ENCODE measurements at places on chromosomes 4 and X. TPM values are rescaled to one million over a fixed set of nuclear protein-coding genes. Genes with fewer than 3 reads are reported as not detected.

Gene STOX2
- 40.6 TPM for total RNA-seq

Gene GLOD5
- total RNA-seq = not detected

Gene TNMD
- 36.9 TPM for total RNA-seq

Gene SLC26A1
- 0.49 TPM for total RNA-seq

Gene GUCY1B1
- 33.1 TPM for total RNA-seq

Gene RASL11B
- total RNA-seq = 11.5 TPM

Gene SHROOM2
- total RNA-seq = 23.6 TPM
